ENCODE measurements at places on chromosomes 5 and 9. TPM values are rescaled to one million over a fixed set of nuclear protein-coding genes. Genes with fewer than 3 reads are reported as not detected.

- H3K27ac ChIP-seq: no peak overlapping the region
- no peak for DNase-seq
- no peaks in the 10 kb centered on the region for H3K4me1 ChIP-seq
- peaks cover 14% of the 10 kb centered on the region for H3K36me3 ChIP-seq
- H3K27me3 ChIP-seq: no peaks in the 10 kb centered on the region
Observed at GRCh38 chr9:112615584-112616266, 102.2 kb downstream of the INIP start.

GRCh38 chr5:84961193-84961592 lies 576.5 kb upstream of the EDIL3 start:
- H3K36me3 ChIP-seq: no peaks in the 10 kb centered on the region
- no peak for DNase-seq
- no peak overlapping the region for H3K27ac ChIP-seq

- H3K36me3 ChIP-seq: no peaks in the 10 kb centered on the region
- no peak overlapping the region for H3K27ac ChIP-seq
- DNase-seq: no peak
- H3K27me3 ChIP-seq: no peaks in the 10 kb centered on the region
Observed at GRCh38 chr5:133878236-133878555, 90.2 kb downstream of the C5orf15 start.

DNA sequence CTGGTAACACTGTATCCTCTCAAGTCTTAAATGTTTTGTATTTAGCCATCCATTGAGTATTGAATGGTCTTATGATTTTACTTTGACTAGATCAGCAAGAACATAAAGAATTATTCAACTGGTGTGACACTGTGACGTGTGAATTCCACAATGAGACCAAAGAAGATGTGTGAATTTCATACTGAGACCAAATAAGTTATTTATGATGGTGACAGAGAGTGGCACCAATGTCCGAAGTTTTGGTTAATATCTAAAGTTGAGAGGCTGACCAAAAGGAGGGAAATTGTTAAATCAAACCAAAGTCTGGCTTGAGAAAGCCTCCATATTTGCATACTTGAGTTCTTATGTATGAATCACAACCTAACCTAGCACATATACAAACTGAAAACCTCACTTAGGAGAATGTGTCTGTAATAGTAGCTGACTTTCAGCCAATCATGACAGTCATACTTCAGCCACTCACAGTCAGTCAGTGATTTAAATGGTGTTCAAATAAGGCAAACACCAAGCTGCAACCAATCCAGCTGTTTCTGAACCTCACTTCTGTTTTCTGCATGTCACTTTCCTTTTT lies 31.5 kb upstream of the FAM170A start:
- no peaks in the 10 kb centered on the region for H3K4me1 ChIP-seq
- no peaks in the 10 kb centered on the region for H3K27me3 ChIP-seq
- no peaks in the 10 kb centered on the region for H3K36me3 ChIP-seq
- no peak overlapping the region for H3K4me3 ChIP-seq
- H3K27ac ChIP-seq: no peak overlapping the region
- DNase-seq: no peak

- no peaks in the 10 kb centered on the region for H3K27me3 ChIP-seq
- no peak overlapping the region for H3K4me3 ChIP-seq
- H3K4me1 ChIP-seq: no peaks in the 10 kb centered on the region
- H3K27ac ChIP-seq: no peak overlapping the region
Observed at GRCh38 chr9:130414081-130414731, 30.6 kb upstream of the ASS1 start.

DNA sequence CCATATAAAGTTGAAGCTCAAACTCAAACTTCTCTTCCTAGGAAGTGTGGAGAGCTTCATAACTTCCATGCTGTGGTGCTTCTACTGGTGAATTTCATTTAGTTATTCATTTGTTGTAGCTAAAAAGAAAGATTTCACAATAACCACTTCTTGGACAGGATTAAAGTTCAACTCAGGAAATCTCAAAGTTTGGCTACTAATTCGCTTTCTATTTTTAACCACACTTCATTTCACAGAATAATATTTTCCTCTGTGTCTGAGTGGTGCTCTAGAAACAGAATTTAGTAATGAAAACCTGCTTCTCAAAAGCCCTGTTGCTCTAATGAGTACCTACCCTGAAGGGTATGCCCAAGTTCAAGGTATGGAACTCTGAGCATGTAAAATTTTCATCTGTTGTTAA lies 73.9 kb downstream of the ACTBL2 start:
- no peaks in the 10 kb centered on the region for H3K36me3 ChIP-seq
- H3K27me3 ChIP-seq: no peaks in the 10 kb centered on the region
- H3K4me3 ChIP-seq: no peak overlapping the region
- H3K27ac ChIP-seq: no peak overlapping the region
- no peaks in the 10 kb centered on the region for H3K4me1 ChIP-seq

GRCh38 chr5:9507974-9508373 lies 37.9 kb downstream of the SEMA5A start:
- H3K27me3 ChIP-seq: no peaks in the 10 kb centered on the region
- H3K4me1 ChIP-seq: no peaks in the 10 kb centered on the region

- H3K4me1 ChIP-seq: no peaks in the 10 kb centered on the region
- no peak overlapping the region for H3K27ac ChIP-seq
- H3K4me3 ChIP-seq: no peak overlapping the region
- no peaks in the 10 kb centered on the region for H3K36me3 ChIP-seq
- DNase-seq: no peak
- no peaks in the 10 kb centered on the region for H3K27me3 ChIP-seq
Observed at GRCh38 chr5:67475489-67475888, 278.9 kb upstream of the CD180 start.

DNA sequence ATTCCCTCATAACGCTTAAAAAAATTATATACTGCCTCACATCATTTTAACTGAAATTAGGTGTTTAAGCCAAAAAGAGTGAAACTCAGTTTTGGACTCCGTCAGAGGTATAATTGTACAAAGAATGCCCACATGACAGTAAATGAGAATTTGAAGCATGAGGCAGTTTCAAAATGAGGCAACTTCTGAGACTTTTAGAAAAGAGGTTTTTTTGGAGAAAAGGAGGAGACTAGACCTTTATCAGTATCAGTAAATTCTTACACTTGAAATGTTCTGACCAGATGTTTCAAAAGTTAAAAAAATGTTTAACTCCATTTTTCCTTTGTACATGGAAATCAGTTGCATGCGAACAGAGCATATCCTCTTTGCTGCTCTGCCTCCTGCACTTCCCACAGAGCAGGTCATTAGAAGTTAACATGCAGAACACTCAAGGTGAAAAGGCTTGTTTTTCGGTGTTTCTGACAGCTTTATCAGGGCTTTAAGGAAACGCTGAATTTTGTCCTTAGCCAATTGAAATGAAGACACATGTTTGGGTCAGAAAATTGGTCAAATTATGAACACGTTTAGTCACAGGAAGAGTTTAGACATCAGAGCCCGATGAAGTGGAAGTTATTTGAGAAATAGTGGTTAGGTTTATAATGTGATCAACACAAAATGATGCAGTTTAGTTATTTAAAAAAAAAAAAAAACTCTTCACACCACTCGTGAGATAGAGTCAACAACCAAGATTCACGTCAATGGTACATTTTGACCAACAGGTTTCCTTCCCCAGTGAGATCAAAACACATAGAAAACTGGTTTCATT lies 59.5 kb downstream of the PIK3R1 start:
- no peaks in the 10 kb centered on the region for H3K27me3 ChIP-seq
- H3K4me1 ChIP-seq: no peaks in the 10 kb centered on the region
- no peak overlapping the region for H3K27ac ChIP-seq
- H3K36me3 ChIP-seq: peaks cover 61% of the 10 kb centered on the region

DNA sequence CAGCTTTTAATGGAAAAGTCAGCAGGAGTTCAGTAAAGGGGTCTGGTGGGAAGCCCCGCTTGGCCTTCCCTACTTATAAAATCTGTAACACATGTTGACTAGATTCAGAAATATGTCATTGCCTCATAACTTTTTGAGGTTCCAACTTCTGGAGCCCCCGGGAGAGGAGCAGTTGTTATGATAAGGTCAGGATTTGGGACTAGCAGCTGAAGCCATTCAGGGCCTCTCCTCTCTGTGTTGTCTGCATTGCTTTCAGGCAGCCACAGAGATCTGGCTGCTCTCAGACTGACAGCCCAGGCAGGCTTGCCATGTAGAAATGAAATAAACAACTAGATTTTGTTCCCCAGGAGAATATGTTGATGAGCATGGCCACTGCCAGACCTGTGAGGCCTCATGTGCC lies 167.1 kb downstream of the RFK start:
- H3K27ac ChIP-seq: no peak overlapping the region
- H3K27me3 ChIP-seq: peaks cover 15% of the 10 kb centered on the region
- no peak overlapping the region for H3K4me3 ChIP-seq
- no peaks in the 10 kb centered on the region for H3K36me3 ChIP-seq
- peak; percentile 25 for DNase-seq

GRCh38 chr9:108885643-108886348 lies 23.7 kb downstream of the ACTL7A start:
- no peaks in the 10 kb centered on the region for H3K4me1 ChIP-seq
- H3K27me3 ChIP-seq: no peaks in the 10 kb centered on the region
- DNase-seq: no peak

DNA sequence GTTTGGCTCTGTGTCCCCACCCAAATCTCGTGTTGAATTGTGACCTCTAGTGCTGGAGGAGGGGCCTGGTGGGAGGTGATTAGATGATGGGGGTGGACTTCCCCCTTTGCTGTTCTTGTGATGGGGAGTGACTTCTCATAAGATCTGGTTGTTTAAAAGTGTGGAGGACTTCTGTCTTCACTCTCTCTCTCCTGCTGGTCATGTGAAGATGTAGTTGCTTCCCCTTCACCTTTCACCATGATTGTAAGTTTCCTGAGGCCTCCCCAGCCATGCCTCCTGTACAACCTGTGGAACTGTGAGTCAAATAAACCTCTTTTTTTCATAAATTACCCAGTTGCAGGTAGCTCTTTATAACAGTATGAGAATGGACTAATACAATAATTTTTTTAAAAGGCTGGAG lies 10.6 kb upstream of the MYO10 start:
- H3K27me3 ChIP-seq: no peaks in the 10 kb centered on the region
- H3K4me3 ChIP-seq: no peak overlapping the region
- no peak overlapping the region for H3K27ac ChIP-seq

DNA sequence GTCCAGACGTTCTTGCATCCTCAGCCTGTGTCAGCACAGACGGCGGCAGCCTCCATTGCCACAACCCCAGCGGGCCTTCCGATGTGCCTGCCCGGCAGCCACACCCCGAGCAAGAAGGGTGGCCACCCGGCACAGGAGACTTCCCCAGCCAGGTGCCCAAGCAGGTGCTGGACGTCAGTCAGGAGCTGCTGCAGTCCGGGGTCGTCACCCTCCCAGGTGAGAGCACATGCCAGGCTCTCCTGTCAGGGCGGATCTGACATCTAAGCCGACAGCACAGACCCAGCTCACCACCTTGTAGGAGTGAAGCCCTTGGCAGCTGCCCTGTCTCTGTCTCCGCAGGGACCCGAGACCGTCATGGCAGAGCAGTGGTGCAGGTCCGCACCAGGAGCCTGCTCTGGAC lies 48.3 kb upstream of the LRRC14B start:
- no peak for DNase-seq
- peaks cover 6% of the 10 kb centered on the region for H3K36me3 ChIP-seq
- H3K4me1 ChIP-seq: no peaks in the 10 kb centered on the region
- H3K4me3 ChIP-seq: no peak overlapping the region

DNA sequence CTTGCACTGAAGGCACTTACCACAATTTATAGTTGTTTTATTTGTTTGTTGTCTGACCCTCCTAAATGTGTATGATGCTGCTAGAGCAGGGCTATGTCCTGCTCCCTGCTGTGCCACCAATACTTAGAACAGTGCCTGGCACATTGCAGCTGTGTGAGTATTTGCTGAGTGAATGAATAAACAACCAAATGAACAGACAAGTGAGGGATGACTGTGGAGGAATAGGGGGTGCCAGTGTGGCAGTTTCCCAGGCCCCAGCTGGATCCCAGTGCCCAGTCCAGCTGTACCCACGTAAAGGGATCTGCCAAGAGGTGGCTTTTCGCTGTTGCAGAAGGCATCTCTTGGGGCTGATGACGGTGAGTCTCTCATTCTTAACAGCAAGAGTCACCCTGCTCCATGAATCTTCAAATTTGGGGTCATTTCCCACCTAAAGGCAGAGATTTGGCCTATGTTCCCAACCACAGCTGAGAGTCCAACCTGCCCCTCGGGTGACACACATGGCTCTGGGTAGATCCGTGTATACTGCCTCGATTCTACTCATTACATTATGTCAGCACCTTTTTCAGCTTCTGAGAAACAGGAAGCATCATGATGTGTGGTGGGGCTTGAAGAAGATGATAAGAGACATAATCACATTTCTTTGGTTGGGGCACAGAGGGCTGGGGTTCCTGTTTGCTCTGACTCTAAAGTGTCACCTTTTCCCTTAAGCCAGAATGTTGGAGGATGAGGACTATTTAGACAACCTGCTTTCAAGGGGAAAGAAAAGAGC lies 14.3 kb downstream of the IL5 start:
- no peak for DNase-seq
- H3K36me3 ChIP-seq: no peaks in the 10 kb centered on the region
- no peaks in the 10 kb centered on the region for H3K4me1 ChIP-seq
- no peak overlapping the region for H3K27ac ChIP-seq
- H3K27me3 ChIP-seq: peaks cover 26% of the 10 kb centered on the region

- H3K27me3 ChIP-seq: no peaks in the 10 kb centered on the region
- no peak overlapping the region for H3K4me3 ChIP-seq
- H3K27ac ChIP-seq: no peak overlapping the region
- H3K4me1 ChIP-seq: no peaks in the 10 kb centered on the region
- no peak for DNase-seq
Observed at GRCh38 chr5:3080366-3080765, 328.9 kb upstream of the IRX2 start.

AQP7 gene
- total RNA-seq: not detected

SPAAR gene
- total RNA-seq: 0.25 TPM

SLC25A46 gene
- total RNA-seq: 24.5 TPM

SYK gene
- total RNA-seq: 1.4 TPM

CATSPER3 gene
- total RNA-seq: 1.0 TPM

MCTP1 gene
- 2.8 TPM for total RNA-seq

TRIP13 gene
- total RNA-seq: 21.9 TPM

BTNL8 gene
- not detected for total RNA-seq

IL3 gene
- not detected for total RNA-seq

SLC6A19 gene
- total RNA-seq: 0.09 TPM

CCT5 gene
- total RNA-seq: 310 TPM
